Kidney (tissue), 22 donors: ENCODE measurements at places on chromosomes 5 and 9.

- H3K4me3 ChIP-seq, result peak within 1 kb of the TSS; percentile 71
- peak; percentile 88 for DNase-seq
- no peak within 1 kb of the TSS for H3K27ac ChIP-seq
- H3K4me1 ChIP-seq, result no peaks in the 10 kb centered on the region
- H3K27me3 ChIP-seq, result no peaks in the 10 kb centered on the region
Measured at GRCh38 chr5:122078116-122079110, at the start of gene LOX. Gene LOX, minus strand, starts transcription at chr5:122078259. Its CDS starts 274 bp downstream, at chr5:122077985.

DNA sequence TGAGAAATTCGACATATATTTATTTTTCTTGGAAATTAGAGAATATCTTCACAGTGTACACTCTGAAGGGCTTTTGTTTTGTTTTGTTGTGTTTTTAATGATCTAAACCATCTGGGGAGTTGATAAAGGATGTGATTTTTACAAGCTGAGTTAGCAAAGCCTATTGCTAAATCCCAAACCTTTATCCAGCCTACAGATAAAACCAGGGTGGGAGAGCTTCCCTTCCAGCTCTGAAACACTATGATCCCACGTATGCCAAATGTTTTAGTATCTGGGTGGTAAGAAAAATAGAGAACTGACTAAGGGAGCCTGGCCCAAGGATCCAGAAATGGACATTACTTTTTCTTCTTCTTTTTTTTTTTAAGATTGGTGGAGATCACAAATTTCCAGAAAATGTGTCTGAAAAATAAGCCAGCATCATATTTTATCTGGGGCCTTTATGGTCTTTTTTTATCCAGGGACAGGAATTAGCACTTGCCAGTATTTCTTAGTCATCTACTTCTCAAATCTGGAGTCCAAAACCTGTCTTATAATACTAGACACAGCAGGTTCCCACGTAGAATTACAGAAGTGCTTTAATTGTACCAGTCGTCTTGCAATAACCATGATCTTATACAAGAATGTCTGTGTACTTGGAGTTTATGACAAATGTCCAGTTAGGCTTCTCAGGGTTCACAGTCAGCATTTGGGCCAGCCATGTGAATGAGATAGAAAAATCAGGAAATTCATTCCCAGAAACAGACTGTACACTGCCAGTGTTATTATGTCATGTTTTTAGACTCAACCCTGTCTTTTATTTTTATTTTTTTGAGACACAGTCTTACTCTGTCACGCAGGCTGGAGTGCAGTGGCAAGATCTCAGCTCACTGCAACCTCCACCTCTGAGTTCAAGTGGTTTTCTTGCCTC is 290.8 kb upstream of the MPDZ start:
- no peaks in the 10 kb centered on the region for H3K36me3 ChIP-seq
- H3K27me3 ChIP-seq, result no peaks in the 10 kb centered on the region
- H3K27ac ChIP-seq, result no peak overlapping the region
- no peak overlapping the region for H3K4me3 ChIP-seq

DNA sequence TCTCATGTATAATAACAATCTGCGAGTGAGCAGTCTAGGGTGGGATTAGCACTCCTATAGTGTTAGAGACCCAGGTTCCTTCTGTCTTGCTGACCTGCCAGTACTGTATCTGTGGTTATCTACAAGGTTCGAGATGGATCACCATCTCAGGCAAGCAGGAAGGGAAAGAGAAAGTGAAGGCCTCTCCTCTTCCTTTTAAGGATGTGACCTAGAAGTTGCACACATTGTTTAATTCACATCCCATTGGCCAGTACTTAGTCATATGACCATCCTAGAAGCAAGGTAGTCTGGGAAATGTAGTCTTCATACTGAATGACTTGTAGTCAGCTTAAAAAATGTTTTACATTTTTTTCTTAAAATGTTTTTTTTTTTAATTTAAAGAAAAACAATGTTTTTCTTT is 168.6 kb downstream of the CARTPT start:
- no peak overlapping the region for H3K27ac ChIP-seq
- no peak overlapping the region for H3K4me3 ChIP-seq
- H3K4me1 ChIP-seq, result no peaks in the 10 kb centered on the region

GRCh38 chr9:124755061-124755460 is 16.1 kb downstream of the NR6A1 start:
- H3K4me3 ChIP-seq, result no peak overlapping the region
- H3K27me3 ChIP-seq, result peaks cover 15% of the 10 kb centered on the region
- DNase-seq, result no peak
- H3K36me3 ChIP-seq, result no peaks in the 10 kb centered on the region
- H3K27ac ChIP-seq, result no peak overlapping the region

DNA sequence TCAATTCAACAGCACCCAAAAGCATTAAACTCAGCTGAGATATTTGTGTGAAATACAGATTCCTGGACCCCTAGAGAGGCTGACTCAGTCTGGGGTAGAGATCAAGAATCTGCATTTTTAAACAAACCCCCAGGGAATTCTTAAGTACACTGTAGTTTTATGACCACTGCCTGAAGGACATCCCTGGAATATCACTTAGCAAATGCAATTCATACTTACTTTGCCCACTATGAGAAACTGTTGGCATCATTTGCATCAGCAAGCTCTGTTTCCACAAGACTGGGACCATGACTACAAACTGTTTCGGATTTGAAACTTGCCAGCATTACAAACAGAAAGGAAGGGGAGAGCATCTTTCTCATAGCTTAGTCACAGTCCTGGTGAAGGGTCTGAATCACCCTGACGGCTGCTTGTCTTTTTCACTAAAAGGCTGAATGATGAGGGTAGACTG is 63.7 kb downstream of the MLLT3 start:
- no peak overlapping the region for H3K4me3 ChIP-seq
- no peak for DNase-seq
- peaks cover 6% of the 10 kb centered on the region for H3K4me1 ChIP-seq
- no peaks in the 10 kb centered on the region for H3K36me3 ChIP-seq
